ENCODE measurements at places on chromosomes 3 and 15. TPM values are rescaled to one million over a fixed set of nuclear protein-coding genes. Genes with fewer than 3 reads are reported as not detected.

Gene TYRO3
- 13.8 TPM for total RNA-seq

Gene CHST2
- 20.7 TPM for total RNA-seq

Gene EDEM1
- total RNA-seq: 17.3 TPM

Gene CLDN18
- not detected for total RNA-seq

Gene STAB1
- total RNA-seq: under 0.01 TPM

Gene SPESP1
- total RNA-seq: 46.7 TPM

Gene CDC25A
- total RNA-seq: 16.9 TPM

Gene TMIE
- total RNA-seq: 0.10 TPM

Gene PLEKHO2
- 18.5 TPM for total RNA-seq

Gene NEK10
- 1.2 TPM for total RNA-seq

Gene GXYLT2
- 64.6 TPM for total RNA-seq

Gene SLC28A1
- total RNA-seq: not detected

Gene DLL4
- 2.5 TPM for total RNA-seq

Gene CFAP100
- not detected for total RNA-seq

- no peak for DNase-seq
These were observed 17.9 kb downstream of the LPP start for GRCh38 chr3:188171682-188172467.

- DNase-seq: no peak
These were observed 4.3 kb downstream of the TMPRSS7 start for GRCh38 chr3:112038863-112039262.

- no peak for DNase-seq
These were observed 138.5 kb downstream of the DUT start for GRCh38 chr15:48469681-48470080.

- no peak for DNase-seq
These were observed 15.6 kb downstream of the MEX3B start for GRCh38 chr15:82030176-82030575.

DNA sequence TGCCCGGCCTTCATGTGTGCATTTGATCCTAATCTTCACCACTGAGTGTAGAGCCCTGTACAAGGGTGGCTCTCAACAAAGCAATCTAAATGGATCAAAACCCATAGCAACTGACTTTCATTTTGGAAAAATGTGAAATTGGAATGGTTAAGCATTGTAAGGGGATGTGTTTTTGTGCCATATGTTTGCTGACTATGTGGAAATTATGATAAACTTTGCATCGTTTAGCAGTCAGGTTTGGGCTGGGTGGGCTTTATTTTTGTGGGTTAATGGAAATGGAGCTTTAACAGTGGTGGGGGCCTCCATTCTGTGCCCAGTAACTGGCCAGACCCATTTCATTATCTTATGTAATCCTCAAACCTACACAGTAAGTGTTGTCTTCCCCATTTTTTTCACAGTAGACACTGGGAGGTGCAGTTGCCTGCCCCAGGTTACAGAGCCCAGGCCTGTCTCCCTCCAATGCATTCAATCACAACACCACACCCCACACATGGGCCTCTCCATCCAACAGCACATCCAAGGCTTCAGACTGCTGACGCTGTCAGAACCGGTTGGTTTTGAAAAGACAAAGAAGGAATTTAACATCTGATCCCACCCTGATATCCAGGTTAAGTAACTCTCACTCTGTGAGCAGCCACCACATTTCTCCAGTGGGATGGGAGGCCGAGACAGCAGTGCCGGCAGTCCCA lies 136.3 kb upstream of the ABHD17C start:
- no peak for DNase-seq

GRCh38 chr3:149042789-149043386 lies 43.4 kb downstream of the HLTF start:
- peak; percentile 39 for DNase-seq

- peak; percentile 21 for DNase-seq
These were observed 239.4 kb downstream of the RORA start for GRCh38 chr15:60989696-60990095.

GRCh38 chr3:152362086-152362485 lies 93.4 kb downstream of the MBNL1 start:
- no peak for DNase-seq

DNA sequence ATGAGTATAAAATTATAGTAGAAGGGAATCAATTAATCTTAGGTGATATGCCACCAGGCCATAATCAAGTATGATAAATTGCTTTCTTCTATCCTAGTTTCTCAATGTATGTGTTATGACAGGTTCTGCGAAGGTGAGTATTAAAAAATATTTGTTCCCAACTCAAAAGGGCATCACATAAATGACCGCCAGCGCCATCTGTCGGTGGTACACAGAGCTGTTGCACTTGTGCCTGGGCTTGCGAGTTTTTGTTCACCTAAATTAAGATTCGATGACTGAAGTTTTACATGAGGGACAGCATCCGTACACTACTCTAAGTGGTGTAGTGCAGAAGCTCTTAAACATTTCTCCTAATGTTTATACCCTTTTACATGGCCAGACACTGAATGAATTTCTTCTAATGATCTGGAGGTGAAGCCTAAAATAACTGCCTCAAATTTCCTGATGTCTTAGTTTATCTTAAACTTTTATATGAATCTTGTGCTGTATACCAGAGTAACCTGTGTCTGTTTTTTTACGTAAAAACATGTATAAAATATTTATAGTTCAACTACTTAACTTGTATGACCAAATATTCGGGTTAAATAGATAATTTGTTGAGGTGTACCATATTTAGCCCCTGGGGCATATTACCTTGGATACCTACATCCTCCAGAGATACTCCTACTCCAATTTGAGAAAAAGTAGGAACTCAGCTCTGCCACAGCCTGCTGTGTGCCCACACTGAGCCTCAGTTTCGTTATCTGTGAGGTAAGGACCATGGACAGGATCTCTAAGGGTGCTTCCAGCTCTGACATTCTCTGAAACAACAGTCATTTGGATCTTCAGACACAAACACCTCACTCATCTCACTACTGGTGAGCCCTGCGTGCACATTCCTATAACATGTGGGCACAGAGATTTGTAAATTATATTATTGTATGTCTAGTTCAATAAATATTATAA lies 365.6 kb downstream of the MAGI1 start:
- peak; percentile 37 for DNase-seq

DNA sequence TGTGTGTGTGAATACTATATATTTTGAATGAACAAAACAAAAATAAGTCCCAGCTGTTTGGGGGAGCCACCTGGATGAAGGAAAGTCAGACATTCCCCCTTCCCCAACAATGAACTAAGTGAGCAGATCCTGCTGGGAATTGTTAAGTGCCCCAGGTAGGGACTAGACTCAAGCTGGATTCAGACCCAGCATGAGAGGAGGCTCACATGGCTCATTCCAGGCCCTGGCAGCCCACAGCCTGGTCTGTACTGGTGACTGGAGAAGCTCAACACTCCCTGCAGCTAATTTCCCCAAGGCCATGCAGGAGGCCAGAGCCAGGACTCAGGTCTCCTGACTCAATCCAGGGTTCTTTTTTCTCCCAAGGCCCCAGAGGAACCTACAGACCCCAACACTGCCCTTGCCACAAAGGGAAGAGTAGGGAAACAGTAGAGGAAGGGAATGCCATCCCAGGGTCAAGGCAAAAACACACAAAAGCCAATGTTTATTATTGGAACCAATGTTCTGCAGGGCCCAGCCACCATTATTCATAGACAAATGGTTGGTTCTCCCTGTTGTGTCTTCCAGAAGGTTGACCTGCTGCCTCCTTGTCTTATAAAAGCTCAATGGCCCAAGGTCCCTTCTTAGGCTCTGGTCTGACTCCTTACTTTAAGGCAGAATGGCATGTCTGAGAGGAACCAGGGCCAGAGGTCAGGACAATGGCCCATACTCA lies 9.5 kb downstream of the IGDCC4 start:
- DNase-seq: no peak

DNA sequence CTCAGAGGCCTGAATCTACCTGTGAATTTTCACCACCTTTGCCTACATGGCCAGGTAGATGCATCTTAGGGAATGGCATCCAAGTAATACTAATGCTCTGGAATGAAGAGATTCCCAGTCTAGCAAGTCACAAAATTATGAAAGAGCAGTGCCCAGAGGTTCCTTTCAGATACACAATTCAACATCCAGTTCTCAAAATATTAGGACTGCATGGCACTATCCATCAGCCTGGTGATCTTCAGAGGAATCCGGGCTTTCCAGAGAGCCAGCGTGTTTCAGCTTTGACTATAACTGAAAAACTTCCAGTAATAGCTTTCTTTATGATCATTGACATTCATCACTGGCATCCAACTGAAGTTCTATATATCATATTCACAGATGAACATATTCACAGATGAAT lies 849.8 kb downstream of the AGBL1 start:
- DNase-seq: no peak

GRCh38 chr3:46187876-46188275 lies 20.2 kb downstream of the CCR1 start:
- DNase-seq: peak; percentile 55

DNA sequence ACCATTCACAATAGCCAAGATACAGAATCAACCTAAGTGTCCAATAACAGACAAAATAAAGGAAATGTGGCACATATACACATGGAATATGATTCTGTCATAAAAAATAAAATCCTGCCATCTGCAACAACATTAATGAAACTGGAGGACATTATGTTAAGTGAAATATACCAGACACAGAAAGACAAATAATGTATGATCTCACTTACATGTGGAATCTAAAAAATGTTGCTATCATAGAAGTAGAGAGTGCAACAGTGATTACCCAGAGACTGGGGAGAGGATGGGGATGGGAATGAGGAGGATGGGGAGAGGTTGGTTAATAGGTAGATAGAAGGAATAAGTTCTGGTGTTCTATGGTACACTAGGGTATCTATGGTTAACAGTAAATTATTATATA lies 28.7 kb downstream of the MRPL3 start:
- no peak for DNase-seq

GRCh38 chr15:40161693-40162391 lies 973 bp downstream of the BUB1B start:
- no peak for DNase-seq

DNA sequence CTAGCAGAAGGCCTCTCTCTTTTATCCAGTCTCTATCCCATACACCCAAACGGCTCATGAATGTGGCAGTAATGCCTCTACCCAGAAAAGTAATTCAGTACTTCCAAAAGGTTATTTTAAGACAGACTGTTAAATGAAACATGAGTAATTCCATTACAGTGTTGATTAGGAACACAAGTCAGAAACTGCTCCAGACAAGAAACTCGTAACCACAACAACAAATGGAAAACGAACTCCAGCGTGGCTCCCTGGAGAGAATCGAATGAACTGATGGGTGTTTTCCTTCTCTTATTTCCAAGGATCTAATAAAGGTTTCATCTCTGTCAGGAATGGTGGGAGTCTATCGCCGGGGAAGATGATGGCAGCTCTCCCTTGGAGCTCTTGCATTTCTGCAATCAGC lies 228.4 kb downstream of the MAGI1 start:
- DNase-seq: no peak

DNA sequence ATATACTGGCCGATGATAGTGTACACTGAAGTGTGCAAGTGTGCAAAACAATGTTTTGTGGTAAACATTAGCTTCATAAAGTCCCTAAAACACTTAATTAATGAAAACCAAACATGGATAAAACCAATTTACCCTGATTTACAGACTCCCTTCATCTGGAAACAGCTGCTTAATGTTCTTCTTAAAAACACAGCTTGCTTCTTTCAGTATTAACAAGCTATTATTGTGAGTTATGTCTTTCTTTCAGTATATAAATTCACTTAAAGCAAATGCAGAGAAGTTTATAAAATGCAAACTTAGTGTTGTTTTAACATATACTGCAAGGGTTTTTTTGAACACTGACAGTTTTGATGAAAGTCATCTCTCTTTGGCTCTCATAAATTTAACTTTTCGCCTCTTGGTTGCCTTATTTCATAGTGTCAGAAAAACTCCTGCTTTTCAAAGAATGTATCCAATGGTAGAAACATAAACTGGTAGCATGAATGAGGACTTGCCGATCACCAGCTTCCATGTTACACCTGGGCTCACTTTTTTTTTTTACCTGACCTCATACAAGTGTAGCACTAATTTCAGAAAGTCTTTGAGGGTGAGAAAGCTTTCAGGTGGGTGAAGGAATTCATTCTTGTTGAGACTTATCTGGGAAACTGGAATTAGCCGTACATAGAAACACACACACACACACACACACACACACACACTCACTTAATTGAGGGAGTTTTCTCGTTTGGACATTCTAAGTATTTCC lies 532.2 kb downstream of the ROBO2 start:
- no peak for DNase-seq

GRCh38 chr3:196414469-196414868 lies 17.8 kb downstream of the UBXN7 start:
- DNase-seq: no peak

GRCh38 chr3:3998140-3998922 lies 199.1 kb downstream of the LRRN1 start:
- peak; percentile 1 for DNase-seq

- DNase-seq: no peak
These were observed 12.3 kb upstream of the DOCK3 start for GRCh38 chr3:50662408-50662807.

GRCh38 chr3:71227270-71227661 lies 356.3 kb downstream of the FOXP1 start:
- DNase-seq: peak; percentile 17

- DNase-seq: peak; percentile 65
These were observed 59.7 kb upstream of the KBTBD8 start for GRCh38 chr3:66938338-66938963.

DNA sequence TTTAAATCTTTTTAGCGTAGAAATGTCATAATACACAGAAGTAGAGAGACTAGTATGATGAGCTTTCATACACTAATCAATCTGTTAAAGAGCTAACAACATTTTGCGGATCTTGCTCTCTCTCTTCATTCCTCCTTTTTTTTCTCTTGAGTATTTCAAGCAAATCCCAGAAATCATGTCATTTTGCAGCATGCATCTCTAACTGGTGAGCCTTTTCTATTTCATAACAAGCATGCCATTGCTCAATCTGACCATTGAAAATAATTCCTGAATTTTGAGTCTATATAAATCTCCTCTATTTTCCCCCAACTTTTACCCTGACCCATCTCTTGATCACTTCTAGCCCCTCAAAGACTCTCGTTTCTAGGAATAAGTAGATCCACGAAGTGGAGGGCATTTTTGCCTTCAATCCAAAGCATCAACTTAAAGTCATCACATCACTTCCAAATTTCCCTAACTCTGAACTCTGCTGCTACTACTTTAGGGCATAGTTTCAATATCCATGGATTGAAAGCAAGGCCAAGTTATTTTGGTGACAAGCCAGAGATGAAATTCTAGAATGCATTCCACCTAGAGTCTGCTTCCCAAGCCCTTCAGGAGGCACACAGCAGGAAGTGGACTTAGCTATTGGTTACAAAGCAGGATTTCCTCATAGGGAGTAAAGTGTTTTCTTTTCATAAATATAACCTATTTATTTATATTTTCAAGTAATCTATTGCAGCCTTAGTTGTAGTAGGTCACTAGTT lies 253.5 kb upstream of the ZPLD1 start:
- no peak for DNase-seq

Measured in RPMI7951 (cell line).